AG08396 (cell line): ENCODE measurements at places on chromosomes 16 and 17.

DNA sequence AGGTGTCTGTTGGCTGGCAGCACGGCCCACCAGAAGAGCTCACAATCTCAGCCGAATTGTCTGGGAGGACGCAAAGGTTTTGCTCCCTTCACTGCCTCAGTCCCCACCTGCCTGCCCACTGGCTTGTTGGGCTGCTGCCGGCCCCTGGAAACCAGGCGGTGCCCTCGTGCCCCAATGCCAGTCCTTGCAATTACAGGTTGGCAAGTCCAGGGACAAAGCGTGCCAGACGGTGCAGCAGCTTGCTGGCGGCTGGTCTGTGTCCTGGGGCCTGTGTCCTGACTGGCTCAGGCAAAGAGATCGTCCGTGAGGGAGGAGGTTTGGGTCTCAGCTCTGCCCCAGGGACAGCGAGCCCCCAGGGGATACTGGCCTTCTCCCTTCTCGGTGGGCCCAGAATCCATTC is 24.6 kb upstream of the SPNS2 start:
- no peak for DNase-seq

DNA sequence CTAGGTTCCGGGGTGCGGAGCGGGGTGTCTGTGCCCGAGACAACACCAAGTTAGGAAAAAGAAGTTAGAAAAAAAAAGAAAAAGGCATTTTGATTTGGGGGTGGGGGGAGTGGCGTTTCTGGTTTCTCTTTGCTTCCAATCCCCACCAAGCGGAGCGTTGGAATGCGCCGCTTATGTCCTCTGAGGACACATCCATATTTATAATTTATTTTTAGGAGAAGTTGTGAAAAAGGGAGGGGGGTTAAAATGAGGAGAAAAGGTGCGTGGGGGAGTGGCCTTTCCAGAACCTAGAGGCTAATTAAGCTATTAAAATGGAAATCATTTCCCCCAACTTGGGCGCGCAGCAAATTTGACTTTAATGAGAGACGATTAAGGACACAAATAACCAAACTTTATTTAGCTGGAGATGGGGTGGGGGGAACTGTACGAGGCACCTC is 232.1 kb downstream of the MRTFB start:
- DNase-seq, result no peak

DNA sequence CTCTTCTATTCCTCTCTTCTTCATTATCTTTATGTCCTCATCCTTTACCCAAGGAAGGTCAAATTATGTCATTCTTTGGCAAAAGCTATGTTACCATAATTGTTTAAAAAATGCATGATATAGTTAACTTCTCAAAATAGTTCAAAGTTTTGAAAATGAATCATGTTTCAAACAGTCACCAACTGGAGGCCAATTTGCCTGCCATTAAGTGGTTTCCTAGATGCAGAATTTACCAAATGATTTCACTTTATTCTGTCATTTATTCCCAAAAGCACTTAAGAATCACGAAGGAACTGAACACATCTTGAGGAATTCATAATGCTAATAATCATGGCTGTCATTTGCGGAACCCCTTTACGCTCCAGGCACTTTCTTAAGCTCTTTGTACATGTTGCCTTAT is 190.9 kb upstream of the CDH11 start:
- no peak for DNase-seq

- no peak for DNase-seq
Measured at GRCh38 chr17:71919186-71919585, 201.6 kb upstream of the SOX9 start.

DNA sequence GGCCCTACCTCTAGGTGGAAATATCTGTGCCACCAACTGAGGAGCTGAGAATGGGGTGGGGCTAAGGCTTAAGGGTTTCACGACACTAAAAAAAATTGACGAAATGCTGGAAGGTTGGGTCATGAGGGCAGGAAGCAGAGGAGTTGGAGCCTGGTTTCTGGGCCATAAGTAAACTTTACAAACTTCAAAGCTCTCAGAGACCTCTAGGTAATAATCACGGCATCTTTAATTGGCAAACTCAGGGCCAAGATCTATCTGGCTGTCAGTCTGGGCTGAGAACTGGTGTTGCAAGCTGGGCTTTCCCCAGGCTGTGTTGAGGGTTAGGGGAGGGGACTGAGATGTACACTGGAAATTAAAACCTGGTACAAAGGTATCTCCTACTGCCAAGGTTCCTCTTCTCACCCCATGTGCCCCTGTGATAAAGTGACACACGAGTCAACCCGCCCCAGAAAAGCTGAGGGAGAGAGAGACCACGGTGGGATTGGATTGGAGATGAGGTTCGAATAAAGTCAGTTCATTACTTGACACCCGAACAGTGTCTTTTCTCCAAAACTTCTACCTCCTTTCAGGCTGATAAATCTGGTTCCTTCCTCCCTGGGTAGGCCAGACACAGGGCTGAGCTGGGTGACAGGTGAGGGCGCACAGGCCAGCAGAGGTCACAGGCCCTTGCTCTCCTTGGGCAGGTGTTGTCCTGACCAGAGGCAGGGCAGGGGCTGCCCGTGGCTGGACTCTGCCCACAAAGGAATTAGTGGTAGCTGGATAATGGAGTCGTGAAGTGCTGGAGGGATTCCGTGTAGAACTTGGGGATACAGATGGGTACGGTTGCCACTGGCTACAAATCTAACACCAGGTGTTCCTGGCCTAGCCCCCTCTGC is 4.0 kb upstream of the ZNF768 start:
- no peak for DNase-seq

GRCh38 chr16:58499092-58499511 is 841 bp upstream of the NDRG4 start:
- no peak for DNase-seq

- peak; percentile 72 for DNase-seq
Measured at GRCh38 chr17:80455336-80455710, 21.1 kb downstream of the NPTX1 start.

DNA sequence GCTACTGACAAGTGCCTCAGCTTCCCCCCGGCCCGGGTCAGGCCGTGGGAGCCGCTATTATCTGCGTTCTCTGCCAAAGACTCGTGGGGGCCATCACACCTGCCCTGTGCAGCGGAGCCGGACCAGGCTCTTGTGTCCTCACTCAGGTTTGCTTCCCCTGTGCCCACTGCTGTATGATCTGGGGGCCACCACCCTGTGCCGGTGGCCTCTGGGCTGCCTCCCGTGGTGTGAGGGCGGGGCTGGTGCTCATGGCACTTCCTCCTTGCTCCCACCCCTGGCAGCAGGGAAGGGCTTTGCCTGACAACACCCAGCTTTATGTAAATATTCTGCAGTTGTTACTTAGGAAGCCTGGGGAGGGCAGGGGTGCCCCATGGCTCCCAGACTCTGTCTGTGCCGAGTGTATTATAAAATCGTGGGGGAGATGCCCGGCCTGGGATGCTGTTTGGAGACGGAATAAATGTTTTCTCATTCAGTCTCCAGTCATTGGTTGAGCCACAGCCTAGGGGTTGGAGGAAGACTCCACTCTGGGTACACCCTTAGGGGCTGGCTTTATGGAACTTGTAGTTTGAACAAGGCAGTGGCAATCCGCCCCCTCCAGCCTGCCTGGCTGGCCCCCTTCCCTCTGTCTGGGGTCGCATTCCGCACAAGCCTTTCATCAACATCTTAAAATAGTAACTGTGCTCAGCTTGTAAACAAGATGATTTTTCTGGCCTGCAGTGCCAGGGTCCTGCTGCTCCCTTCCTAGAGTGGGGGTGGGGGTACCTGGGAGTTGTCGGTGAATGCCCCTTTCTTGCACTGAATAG is 4.1 kb downstream of the SYNGR2 start:
- DNase-seq, result no peak

DNA sequence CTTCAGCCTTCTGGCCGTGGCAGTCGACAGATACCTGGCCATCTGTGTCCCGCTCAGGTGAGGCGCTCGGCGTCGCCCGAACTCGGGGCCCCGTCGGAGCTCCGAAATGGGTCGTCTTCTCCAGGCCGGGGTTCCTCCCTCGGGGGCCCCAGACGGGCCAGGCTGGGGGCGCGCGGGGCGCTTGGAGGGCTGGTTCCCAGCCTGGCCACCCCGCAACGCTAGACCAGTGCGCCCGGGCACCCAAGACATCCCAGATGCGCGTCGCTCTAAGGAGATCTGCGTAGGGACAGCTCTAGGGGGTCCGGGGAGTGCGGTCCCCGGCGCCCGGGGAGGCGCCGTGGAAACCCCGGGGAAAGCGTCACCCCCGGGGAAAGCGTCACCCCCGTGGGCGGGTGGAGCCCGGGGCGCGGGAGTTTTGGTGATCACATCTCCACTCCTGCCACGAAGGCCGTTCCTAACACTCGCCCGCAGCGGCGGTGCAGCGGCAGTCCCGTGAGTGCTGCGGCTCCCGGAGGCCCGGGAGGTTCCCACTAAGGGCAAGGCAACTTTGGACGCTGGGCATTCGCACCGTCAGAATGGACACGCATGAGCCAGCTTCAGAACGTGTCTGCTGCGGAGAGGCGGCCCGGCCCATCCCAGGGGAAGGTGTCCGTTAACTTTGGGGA is 729 bp downstream of the ADORA2B start:
- DNase-seq, result peak; percentile 51

GRCh38 chr17:35795007-35795870 is at the start of gene MMP28:
Gene MMP28, minus strand, starts transcription at chr17:35795641. Its CDS starts 264 bp downstream, at chr17:35795377.
- peak; percentile 64 for DNase-seq

DNA sequence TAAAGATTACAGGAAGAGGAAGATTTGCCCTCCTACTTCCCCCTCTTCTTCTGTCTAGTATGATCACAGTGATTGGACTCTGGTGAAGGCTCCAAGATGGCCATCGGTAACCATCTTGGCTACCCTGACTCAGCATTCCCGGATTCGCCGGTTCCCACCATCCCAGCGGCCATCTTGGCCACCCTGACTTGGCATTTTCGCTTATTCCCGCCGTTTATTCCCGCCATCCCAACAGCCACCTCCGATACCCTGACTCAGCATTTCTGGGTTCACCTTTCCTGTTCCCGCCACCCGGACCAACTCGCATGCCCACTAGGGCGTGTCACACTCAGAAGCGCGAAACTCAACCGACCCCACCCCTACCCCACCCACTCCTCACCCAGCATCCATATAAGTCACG is 95.4 kb upstream of the GRIN2A start:
- no peak for DNase-seq

GRCh38 chr16:56609463-56609921 is 1.1 kb downstream of the MT2A start:
- DNase-seq, result peak; percentile 67

- DNase-seq, result no peak
Measured at GRCh38 chr16:379183-379960, 2.4 kb downstream of the PGAP6 start.

DNA sequence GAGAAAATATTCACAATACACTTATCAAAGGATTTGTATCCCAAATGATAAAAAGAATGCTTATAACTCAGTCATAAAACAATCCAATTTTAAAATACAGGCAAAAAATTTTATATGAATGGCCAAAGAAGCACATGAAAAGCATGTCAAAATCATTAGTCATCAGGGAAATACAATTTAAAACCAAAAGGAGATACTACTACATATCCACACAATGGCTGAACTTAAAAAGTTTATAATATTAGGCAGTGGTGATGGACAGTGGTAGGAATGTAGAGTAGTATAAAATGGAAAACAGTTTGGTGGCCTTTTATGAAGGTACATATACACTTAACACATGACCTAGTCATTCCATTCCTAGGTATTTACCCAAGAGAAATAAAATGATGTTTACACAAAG is 12.2 kb downstream of the CMC2 start:
- DNase-seq, result no peak

DNA sequence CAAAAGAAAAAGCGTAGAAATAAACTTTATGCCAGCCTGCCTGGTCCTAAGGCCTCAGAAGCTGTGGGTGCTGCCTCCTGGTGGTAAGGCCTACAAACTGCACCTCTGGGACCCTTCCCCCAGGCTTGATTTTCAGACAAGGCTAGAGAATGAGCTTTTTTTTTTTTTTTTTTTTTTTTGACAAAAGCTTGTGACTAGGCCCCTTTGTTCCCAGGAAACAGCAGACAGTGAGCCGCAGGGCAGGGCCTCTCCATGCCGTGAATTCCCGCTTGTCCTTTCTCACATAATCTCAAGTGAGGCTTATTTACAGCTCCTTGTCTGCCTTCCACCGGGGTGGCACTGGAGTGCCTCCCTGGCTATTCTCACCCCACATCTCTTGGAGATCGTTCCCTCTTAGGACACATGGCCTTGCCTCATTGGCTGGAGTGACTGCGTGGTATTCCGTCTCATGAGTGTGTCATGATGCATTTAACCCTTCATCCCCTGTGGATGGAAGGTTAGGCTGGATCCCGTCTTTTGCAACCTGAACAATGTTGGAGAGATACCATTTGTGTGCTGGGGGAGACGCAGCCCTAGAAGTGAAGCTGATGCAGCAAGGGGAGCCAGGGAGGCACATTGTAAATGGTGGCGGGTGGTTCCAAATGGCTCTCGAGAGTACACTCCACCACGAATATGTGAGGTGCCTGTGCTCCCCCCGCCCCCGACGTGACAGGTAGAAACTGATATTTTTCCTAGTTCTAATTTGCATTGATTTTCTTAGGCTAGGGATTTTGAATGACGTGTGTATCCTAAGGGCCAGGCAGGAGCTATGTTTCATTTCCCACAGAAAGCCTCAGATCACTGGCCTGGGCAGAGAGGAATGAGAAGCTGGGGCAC is 49.6 kb downstream of the USP22 start:
- DNase-seq, result peak; percentile 94

DNA sequence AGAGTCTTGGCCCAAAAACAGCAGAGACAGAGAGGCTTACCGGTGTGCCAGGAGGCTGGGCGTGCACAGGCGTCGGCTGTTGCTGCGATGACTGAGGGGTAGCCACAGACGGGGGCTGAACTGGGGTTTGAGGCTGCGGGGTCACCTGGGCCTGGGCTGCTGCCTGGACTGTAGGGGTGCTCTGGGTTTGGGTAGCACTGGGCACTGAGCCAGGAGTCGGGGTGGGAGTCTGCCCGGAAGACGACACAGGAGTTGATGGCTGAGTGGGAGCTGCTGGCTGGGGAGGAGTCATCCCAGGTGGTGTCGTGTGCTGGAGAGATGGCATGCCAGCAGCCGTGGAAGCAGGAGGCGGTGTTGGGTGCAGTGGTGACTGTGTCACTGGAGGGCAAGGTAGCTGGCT is 53.2 kb upstream of the TRAP1 start:
- DNase-seq, result no peak

DNA sequence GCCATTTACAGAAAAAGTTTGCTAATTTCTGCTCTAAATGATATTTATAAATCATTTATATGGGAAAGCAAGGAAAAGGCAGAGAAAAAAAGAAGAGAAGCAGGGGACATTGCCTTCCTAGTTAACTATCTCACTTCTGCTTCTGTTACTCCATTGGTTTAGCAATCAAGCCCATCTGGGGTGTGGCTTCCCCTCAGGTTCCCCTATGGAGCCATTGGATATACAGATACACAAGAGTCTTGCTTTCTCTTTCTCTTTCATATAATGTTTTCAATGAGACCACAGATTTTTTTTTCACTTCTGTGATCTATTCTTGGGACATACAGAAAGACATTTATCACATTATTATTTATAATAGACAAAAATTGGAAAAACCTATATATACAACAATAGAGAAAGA is 105.6 kb upstream of the TOM1L1 start:
- DNase-seq, result no peak

DNA sequence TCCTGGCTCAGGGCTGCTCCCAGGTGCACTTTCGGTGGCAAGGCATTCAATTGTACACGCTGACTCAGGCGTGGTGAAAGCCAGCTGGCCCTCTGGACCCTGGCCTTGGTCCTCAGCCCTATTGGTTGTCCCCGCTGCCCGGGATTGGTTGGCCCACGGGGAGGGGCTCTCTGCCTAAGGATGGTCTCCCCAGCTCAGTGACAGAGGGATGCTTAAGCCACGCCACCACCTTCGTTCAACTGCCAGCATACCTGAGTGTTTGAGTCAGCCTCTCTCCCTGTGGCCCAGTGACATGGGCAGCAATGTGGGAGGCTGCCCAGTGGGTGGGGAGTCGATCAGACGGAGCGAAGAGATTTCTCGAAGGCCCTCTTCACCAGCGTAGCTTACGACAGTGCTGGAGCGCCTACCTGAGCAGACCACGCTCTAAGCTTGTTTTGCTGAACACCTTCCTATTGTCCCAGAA is 30.3 kb downstream of the IRF8 start:
- no peak for DNase-seq
